ENCODE measurements at places on chromosomes 6 and 20.
A peak's percentile ranks its signal among the peaks of the same experiment; 100 is the strongest.

GRCh38 chr6:120966321-120966720 lies 368.0 kb downstream of the TBC1D32 start:
- DNase-seq = no peak

DNA sequence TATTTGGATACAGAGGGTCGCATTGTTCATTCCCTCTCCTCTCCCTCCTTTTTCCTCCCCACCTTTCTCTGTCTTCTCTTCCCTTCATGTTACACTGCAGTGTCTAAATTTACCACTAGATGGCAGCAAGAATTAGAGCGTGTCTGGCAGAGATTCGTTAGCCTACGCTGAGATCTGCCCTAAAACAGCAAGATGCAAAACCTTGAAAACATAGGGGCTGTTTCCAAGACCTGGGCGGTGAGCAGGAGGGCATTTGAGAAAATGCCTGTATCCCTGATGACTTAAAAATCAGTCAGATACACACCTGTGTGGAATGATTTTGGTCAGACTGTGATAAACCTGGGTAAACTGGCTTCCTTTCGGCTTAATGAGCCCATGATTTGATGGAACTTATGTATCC lies 101.5 kb upstream of the ISM1 start:
- peak; percentile 62 for DNase-seq

DNA sequence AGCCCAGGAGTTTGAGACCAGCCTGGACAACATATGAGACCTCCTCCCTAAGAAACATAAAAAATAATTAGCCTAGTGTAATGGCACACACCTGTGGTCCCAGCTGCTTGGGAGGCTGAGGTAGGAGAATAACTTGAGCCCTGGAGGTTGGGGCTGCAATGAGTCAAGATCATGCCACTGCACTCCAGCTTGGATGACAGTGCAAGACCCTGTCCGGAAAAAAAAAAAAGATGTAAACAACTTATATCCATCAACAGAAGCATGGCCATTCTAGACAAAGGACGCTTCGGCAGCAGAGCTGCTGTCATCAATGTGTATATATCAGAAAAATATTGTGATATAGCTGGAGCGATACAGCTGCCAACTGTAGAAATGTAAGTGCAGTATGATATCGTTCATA lies 59.6 kb upstream of the ARID1B start:
- no peak for DNase-seq

- DNase-seq = no peak
Observed at GRCh38 chr20:50679753-50680104, 11.6 kb downstream of the RIPOR3 start.

DNA sequence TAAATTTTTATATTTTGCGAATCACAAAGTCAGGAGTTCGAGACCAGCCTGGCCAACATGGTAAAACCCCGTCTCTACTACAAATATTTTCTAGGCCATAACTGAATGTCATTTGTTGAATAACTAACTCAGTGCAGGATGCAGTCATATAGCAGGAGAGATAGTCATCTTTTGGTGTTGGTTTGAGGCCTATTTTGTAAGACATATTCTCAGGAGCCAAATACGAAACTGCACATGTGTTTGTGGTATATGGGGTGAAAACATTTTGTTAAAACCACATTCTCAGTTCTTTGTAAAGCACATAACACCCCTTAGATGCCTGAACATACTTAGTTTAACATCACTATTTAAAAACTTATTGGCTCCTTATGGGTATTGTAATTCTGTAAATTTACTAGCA lies 4.7 kb upstream of the ENPP5 start:
- DNase-seq = peak; percentile 47

- no peak for DNase-seq
Observed at GRCh38 chr6:36683145-36683655, 4.7 kb downstream of the CDKN1A start.

DNA sequence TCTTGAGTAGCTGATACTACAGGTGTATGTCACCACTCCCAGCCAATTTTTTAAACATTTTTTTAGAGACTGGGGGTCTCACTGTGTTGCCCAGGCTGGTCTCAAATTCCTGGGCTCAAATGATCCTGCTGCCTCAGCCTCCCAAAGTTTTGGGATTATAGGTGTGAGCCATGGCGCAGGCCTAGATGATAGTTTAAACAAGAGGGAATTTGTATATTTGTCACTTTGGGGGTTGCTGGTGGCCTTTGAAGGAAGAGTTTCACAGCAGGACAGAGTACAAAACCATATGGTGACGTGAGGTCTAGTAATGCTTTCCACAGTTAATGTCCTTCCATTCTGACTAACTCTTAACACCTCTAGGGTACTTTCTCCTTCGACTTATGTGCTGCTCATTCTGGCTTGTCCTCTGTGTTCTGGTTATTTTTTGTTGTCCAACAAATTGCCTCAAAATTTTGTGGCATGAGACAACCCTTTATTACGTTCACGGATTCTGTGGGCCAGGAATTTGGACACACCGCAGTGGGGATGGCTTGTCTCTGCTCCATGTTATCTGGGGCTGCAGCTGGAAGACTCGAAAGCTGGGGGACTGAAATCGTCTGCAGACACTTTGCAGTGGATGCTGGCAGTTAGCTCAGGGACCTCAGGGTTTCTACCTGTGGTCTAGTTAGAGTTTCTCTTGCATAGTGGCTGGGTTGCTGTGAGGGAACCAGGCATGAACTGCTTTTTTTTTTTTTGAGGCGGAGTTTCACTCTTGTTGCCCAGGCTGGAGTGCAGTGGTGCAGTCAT lies 23.0 kb upstream of the IER3 start:
- DNase-seq = no peak

DNA sequence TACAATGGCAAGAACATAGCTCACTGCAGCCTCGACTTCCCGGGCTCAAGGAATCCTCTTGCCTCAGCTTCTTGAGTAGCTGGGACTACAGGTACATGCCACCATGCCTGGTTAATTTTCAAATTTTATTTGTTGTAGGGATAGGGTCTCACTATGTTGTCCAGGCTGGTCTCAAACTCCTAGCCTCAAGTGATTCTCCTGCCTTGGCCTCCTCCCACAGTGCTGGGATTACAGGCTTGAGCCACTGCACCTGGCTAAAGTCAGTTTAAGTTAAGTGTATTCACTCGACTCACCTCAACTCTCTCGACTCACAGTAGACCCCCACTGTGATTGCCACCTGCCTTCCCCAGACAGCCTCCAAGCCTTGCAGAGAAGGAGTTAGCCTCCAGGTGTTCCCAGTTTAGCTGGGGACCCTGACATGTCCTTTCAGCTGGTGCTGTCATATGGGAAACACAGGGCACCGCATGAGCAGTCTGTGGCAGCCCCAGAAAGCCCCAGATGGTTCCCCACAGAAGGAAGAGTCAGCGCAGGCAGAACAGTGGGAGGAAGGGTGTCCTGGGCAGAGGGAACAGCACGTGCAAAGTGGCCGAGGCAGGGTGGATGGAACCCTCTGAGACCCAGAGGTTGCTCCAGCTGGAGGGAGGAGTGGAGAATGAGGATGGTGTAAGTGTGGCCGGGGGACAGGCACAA lies 40.4 kb downstream of the CEBPB start:
- DNase-seq = no peak
